ENCODE measurements at places on chromosomes 6 and 20.

- DNase-seq = no peak
Observed at GRCh38 chr6:161694995-161695394, 421.1 kb upstream of the AGPAT4 start.

GRCh38 chr6:10404799-10405512, 9.9 kb downstream of the TFAP2A start:
- no peak for DNase-seq

DNA sequence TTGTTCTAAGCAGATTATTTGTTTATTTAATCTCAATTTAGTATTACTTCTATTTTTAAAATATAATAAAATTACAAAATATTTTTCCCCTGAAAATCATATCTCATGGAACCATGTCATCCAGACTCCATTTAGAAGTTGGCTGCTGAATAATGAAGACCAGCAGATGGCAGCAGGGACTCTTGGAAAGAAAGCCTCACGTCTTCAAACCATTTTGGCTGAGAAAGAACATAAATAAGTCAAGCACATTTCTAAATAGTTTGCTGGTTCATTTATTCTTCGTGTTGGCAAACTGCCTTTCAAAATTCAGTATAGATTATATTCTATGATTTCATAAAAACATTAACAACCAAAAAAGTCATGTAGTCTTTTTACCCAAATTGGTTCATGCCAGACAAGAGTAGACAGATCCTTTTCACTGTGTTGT, 71.7 kb downstream of the RCAN2 start:
- peak; percentile 46 for DNase-seq

DNA sequence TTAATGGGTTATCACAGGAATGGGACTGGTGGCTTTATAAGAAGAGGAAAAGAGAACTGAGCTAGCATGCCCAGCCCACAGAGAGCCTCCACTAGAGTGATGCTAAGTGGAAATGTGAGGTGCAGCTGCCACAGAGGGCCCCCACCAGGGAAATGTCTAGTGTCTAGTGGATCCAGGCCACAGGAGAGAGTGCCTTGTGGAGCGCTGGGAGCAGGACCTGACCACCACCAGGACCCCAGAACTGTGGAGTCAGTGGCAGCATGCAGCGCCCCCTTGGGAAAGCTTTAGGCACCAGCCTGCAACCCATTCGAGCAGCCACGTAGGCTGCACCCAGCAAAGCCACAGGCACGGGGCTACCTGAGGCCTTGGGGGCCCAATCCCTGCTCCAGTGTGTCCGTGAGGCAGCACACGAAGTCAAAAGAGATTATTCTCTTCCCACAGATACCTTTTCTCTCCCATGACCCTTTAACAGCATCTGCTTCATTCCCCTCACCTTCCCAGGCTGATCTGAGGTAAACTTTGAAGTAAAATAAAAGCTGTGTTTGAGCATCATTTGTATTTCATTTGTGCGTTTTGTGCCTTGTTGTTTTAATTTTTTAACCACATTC, 4.4 kb downstream of the HLA-E start:
- no peak for DNase-seq

GRCh38 chr6:329888-330691, 37.8 kb downstream of the DUSP22 start:
- no peak for DNase-seq

GRCh38 chr6:158344534-158344933, 32.3 kb downstream of the TULP4 start:
- DNase-seq = no peak

DNA sequence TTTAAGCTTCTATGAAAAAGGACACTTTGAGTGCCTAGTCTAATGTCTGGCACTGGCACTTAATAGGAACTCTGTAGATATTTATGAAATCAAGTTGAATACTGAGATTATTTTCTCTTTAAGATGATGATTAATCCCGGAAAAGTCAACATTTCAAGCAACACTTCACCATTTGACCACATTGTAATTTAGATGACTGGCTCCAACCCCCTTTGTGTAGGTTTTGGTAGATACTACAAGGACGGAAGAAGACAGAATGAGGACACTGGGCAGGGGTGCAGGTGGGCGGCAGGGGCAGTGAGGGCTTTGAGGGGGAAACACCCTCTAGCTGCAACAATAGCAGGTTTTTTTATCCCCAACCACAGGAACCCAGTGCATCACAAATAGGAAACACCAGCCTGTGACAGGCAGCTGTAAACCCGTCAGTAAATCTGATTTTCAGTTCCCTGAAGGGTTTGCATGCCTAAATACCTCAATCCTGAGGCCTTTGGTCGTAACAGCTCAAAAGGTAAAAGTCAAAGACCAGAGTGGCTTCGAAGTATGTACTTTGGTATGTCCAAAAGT, 4.6 kb downstream of the DTNBP1 start:
- DNase-seq = no peak
